ENCODE measurements at places on chromosomes 7 and 10. TPM values are rescaled to one million over a fixed set of nuclear protein-coding genes. Genes with fewer than 3 reads are reported as not detected.

- H3K4me3 ChIP-seq = no peak overlapping the region
- no peak overlapping the region for H3K27ac ChIP-seq
- H3K27me3 ChIP-seq = no peaks in the 10 kb centered on the region
- no peaks in the 10 kb centered on the region for H3K36me3 ChIP-seq
- H3K4me1 ChIP-seq = no peaks in the 10 kb centered on the region
Observed at GRCh38 chr10:4590807-4591206, 235.2 kb upstream of the AKR1E2 start.

- DNase-seq = no peak
- no peaks in the 10 kb centered on the region for H3K36me3 ChIP-seq
- H3K4me1 ChIP-seq = no peaks in the 10 kb centered on the region
- H3K4me3 ChIP-seq = no peak overlapping the region
Observed at GRCh38 chr7:137254766-137255165, 88.8 kb downstream of the PTN start.

DNA sequence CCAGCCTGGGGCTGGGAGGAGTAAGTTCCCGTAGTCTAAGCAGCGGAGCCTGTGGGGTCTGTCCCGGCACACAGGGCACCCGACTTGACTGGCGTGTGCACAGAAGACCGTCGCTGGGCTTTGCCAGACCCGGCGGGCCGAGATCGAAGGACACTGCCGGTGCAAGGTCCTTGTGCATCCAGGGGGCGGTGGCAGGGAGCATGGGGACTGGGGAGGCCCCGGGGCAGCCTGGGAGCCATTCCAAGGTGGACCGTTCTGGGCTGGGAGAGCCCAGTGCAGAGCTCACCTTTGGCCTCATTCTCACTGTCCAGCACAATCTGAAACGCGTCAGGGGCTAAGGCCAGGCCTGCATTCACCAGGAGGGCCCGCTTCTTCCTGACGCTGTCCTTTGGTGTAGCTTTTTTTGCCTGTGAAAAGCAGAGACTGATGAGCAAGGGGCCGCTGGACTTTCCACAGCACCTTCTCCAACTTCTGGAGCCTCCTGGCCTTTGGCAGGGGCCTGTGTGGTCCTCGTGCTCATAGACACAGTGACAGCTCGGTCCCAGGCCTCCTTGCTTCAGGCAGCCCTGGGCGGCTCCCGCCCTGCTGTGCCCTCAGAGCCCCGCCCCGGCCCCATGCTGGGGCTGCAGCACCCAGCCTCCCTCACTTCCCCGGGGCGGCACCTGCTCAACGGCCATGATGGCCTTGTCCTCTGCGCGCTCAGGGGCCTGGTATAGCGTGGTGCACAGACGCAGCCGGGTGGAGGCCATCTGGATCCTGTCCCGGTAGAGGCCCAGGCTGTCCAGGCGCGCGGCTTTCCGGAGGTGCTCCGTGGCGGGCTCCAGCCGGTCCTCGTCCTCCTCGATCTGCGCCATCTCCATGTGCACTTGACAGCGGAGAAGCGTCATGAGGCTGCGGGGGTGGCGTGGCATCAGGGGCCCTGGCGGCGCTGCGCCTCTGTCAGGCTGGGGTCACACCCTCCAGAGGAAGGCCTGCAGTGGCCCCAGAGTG is 20.3 kb downstream of the CFAP46 start:
- H3K4me1 ChIP-seq = no peaks in the 10 kb centered on the region
- no peaks in the 10 kb centered on the region for H3K36me3 ChIP-seq
- H3K27me3 ChIP-seq = no peaks in the 10 kb centered on the region
- no peak overlapping the region for H3K4me3 ChIP-seq
- H3K27ac ChIP-seq = no peak overlapping the region

GRCh38 chr7:46864716-46865115 is 717.2 kb downstream of the TNS3 start:
- H3K27ac ChIP-seq = no peak overlapping the region
- H3K27me3 ChIP-seq = no peaks in the 10 kb centered on the region
- DNase-seq = no peak
- no peaks in the 10 kb centered on the region for H3K4me1 ChIP-seq
- H3K36me3 ChIP-seq = no peaks in the 10 kb centered on the region
- no peak overlapping the region for H3K4me3 ChIP-seq

DNA sequence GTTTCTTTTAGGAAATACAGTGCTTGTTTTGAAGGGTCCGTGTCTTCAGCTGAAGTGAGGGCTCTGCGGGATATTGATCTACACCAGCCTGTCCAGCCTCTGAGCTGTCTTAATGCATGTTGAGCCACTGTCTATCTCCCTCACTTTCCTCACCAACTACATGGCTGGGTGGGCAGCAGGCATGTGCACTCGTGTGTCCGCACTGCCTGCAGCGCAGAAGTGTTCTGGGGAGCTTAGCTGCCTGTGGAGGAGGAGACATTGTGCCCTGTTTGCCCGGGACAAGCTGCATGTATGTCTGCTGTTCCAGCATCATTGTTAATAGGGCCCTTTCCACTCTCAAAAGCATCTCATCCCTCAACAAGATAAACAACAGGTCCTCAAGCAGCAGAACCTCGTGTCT is 133.1 kb upstream of the EEPD1 start:
- H3K4me1 ChIP-seq = no peaks in the 10 kb centered on the region
- H3K27me3 ChIP-seq = no peaks in the 10 kb centered on the region
- H3K36me3 ChIP-seq = no peaks in the 10 kb centered on the region
- DNase-seq = peak; percentile 75
- H3K4me3 ChIP-seq = no peak overlapping the region

- no peaks in the 10 kb centered on the region for H3K4me1 ChIP-seq
- H3K27ac ChIP-seq = no peak overlapping the region
- no peak for DNase-seq
- H3K27me3 ChIP-seq = no peaks in the 10 kb centered on the region
- no peak overlapping the region for H3K4me3 ChIP-seq
- no peaks in the 10 kb centered on the region for H3K36me3 ChIP-seq
Observed at GRCh38 chr7:127035203-127035849, 217.4 kb downstream of the GRM8 start.

DNA sequence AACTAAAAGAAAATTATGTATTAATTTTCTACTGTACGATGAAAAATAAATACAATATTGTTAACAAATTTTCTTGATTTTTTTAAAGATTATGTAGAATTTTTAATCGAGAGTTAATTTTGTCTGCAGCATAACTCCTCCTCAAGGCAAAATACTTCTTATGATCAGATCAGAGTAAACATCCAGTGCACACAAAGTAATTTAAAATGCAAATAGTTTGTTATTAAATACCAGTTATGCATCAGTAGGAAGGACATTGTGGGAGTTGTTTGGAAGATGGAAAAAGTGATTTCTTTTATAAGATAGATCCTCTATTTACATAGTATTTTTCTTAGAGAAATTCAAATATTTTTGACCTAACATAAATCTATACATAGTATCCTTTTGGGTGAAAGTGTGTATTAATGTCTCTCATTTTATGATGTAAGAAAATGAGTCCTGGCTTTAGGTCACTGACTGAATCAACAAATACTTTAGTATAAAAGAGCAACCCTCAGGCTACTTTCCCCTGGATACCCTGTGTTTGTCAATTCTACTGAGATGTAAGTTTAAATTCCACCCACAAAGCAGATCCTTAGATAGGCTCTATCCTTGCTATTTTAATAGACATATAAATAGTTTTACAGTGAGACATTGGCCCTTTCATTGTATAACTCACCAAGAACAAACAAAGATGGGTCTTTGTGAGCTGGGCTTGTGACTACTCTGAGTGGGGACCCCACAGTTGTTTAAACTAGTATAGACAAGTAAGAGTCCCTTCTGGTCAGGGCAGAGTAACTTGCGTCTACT is 1133.7 kb downstream of the GATA3 start:
- no peak overlapping the region for H3K27ac ChIP-seq
- no peak overlapping the region for H3K4me3 ChIP-seq
- no peak for DNase-seq
- no peaks in the 10 kb centered on the region for H3K36me3 ChIP-seq

- H3K4me1 ChIP-seq = no peaks in the 10 kb centered on the region
- H3K36me3 ChIP-seq = no peaks in the 10 kb centered on the region
- H3K4me3 ChIP-seq = no peak overlapping the region
- no peaks in the 10 kb centered on the region for H3K27me3 ChIP-seq
- no peak for DNase-seq
Observed at GRCh38 chr7:26087321-26088091, 64.5 kb upstream of the NFE2L3 start.

DNA sequence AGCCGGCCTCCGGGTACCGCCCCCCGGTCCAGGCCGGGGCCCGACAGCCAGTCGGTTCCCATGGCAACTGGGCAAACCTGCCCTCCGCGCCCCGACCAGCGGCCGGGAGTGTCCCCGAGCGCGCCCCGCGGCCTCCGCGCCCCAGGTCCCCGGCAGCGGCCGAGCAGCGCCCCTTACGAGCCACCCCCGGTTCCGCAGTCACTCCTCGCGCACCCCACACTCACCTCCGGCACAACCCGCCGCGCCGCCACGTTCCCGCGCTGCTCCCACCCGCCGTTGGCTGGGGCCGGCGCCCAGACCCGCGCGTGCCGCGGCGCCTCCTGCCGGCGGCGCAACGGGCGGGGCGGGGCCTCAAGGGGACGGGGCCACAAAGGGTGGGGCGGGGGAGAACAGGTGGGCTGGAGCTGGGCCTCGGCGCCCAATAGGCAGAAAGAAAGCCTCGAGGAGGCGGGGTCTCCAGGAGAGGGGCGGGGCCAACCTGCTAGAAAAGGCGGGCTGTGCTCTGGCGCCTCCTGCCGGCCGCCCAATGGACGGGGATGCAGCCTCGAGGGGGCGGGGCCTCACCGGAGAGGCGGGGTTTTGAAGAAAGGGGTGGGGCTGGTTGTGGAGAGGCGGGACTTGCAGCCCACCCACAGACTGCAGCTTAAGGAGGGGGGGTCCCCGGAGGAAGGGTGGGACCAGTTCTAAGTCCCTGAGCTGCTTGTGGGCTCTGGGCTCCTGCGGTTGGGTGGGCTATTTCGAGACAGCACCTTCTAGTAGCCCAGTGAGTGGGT is at the start of gene RADIL:
TSS of gene RADIL (minus strand) at position 345 of the 773 bp plus-strand sequence. CDS start 5,577 bp downstream, outside the sequence.
- H3K27me3 ChIP-seq = no peaks in the 10 kb centered on the region
- H3K4me1 ChIP-seq = peaks cover 20% of the 10 kb centered on the region
- H3K36me3 ChIP-seq = no peaks in the 10 kb centered on the region
- peak within 1 kb of the TSS; percentile 81 for H3K4me3 ChIP-seq
- H3K27ac ChIP-seq = peak within 1 kb of the TSS; percentile 85

The LCOR gene
- total RNA-seq = 85.2 TPM

DNA sequence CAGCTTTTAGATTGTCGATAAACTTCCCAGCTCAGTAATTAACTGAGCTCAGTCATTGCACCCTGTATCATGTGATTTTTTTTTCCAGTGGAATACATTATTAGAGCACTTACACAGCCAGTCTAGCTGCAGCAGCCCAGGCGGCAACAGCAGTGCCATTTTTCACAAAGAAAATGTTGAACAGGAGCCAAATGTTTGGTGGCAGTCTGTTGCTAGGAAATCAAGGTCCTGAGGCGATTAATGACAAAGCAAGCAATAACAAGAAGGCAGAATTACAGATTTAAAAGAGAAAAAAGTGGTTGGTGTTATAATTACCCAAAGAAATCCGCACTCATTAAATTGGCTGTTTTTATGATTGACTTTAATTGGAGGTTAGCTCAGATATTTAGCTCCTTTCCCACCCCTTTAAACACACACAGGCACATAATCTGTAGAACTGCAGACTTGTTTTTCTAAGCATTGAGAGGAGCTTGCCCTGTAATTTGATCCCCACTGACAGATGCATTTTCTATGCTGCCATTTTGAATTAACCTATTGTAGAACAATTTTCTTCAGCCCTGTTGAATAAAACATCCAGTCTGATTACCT is 267.4 kb downstream of the ADK start:
- H3K4me3 ChIP-seq = no peak overlapping the region
- H3K36me3 ChIP-seq = no peaks in the 10 kb centered on the region
- no peaks in the 10 kb centered on the region for H3K4me1 ChIP-seq

DNA sequence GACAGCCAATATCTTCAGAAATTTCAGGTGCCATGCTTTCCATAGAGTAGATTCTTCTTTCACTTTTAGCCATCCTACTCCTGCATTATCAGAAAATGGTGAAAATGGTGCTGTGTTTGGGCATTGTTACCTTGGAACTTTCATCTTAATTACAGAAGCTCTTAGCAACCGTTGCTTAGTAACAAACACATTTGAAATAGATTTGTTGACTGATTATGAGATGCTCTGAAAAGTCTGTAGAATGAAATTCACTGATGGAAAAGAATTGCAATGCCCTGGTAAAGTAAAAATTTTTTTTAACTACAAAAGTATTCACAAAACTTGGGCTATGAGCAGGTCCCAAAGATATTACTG is 249.3 kb upstream of the NEBL start:
- no peak overlapping the region for H3K4me3 ChIP-seq
- no peaks in the 10 kb centered on the region for H3K4me1 ChIP-seq
- H3K27ac ChIP-seq = no peak overlapping the region
- no peaks in the 10 kb centered on the region for H3K36me3 ChIP-seq

GRCh38 chr10:14603534-14604102 is 171.1 kb downstream of the FAM107B start:
- H3K27ac ChIP-seq = peak overlapping the region; percentile 61
- DNase-seq = no peak
- no peaks in the 10 kb centered on the region for H3K36me3 ChIP-seq
- no peaks in the 10 kb centered on the region for H3K27me3 ChIP-seq
- peaks cover 26% of the 10 kb centered on the region for H3K4me1 ChIP-seq
- peak overlapping the region; percentile 84 for H3K4me3 ChIP-seq

The LRGUK gene
- 2.9 TPM for total RNA-seq

The PPP1R3A gene
- not detected for total RNA-seq

- H3K4me1 ChIP-seq = no peaks in the 10 kb centered on the region
- H3K4me3 ChIP-seq = no peak overlapping the region
- no peaks in the 10 kb centered on the region for H3K36me3 ChIP-seq
- H3K27me3 ChIP-seq = no peaks in the 10 kb centered on the region
Observed at GRCh38 chr7:28228396-28228795, 47.8 kb upstream of the JAZF1 start.

- H3K27ac ChIP-seq = peak within 1 kb of the TSS; percentile 62
- H3K4me3 ChIP-seq = peak within 1 kb of the TSS; percentile 69
- no peak for DNase-seq
- H3K27me3 ChIP-seq = no peaks in the 10 kb centered on the region
- H3K4me1 ChIP-seq = peaks cover 26% of the 10 kb centered on the region
- no peaks in the 10 kb centered on the region for H3K36me3 ChIP-seq
Observed at GRCh38 chr10:7666253-7667023, at the start of gene ITIH5. Gene ITIH5, minus strand, starts transcription at chr10:7666966. Its CDS starts 74 bp downstream, at chr10:7666892.

- H3K36me3 ChIP-seq = no peaks in the 10 kb centered on the region
- peak overlapping the region; percentile 65 for H3K4me3 ChIP-seq
- DNase-seq = no peak
- H3K27ac ChIP-seq = peak overlapping the region; percentile 90
- peaks cover 44% of the 10 kb centered on the region for H3K4me1 ChIP-seq
Observed at GRCh38 chr7:150340875-150341262, 560 bp downstream of the RARRES2 start.

The SUN3 gene
- not detected for total RNA-seq

DNA sequence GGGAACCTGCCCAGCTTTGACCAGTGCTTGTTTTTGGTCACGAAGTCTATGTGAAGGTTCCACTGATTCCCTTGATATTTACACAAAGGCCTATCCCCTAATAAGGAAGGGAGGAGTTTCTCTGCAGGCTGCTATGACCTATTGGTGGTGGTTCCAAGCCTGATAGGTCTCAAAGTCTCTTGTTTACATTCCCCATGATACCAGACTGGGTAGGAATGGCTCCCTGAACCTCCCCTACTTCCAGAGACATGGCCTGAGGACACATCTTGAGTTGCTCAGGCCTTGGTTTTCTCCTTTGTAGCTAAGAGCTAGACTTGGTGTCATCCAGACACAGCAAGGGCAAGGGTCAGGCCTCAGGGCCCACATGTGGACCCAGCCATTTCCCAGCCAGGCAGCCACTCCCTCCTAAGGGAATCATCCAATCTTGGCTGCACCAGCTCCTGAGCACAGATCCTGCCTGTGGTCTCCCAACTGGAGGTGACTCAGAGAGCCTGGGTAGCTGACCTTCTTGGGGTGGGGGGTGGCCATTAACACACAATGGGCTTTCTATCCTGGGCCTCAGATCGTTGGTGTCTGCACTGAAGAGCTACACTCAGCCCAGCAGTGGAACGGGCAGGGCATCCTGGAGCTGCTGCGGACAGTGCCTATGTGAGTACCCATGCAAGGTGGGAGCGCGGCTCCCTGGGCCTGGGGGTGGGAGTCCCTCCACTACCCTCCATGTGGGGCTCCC is 51.0 kb upstream of the TRIM8 start:
- no peak overlapping the region for H3K4me3 ChIP-seq
- H3K27ac ChIP-seq = no peak overlapping the region
- H3K4me1 ChIP-seq = peaks cover 8% of the 10 kb centered on the region
